ENCODE measurements at places on chromosomes 6 and 20.

GRCh38 chr20:15512916-15513315, 1060.3 kb downstream of the KIF16B start:
- DNase-seq, result no peak

DNA sequence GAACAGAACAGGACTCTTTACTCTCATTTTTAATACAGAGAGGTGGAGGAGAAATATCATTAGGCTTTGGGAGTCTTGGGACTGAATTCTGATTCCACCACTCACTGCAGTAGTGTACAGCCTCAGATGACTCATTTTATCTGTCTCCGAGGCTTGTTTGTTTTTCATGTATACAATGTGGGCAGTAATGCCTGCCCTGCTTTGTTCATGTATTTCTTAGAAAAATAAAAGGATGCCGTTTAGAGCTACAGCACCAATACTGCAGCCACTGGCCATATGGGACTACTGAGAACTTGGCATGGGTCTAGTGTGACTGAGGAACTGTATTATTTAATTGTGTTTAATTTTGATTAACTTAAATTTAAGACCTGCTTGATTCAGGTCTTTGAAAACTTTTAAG, 41.2 kb upstream of the JAG1 start:
- peak; percentile 36 for DNase-seq

- DNase-seq, result no peak
Measured at GRCh38 chr6:100806296-100806695, 74.8 kb downstream of the ASCC3 start.

DNA sequence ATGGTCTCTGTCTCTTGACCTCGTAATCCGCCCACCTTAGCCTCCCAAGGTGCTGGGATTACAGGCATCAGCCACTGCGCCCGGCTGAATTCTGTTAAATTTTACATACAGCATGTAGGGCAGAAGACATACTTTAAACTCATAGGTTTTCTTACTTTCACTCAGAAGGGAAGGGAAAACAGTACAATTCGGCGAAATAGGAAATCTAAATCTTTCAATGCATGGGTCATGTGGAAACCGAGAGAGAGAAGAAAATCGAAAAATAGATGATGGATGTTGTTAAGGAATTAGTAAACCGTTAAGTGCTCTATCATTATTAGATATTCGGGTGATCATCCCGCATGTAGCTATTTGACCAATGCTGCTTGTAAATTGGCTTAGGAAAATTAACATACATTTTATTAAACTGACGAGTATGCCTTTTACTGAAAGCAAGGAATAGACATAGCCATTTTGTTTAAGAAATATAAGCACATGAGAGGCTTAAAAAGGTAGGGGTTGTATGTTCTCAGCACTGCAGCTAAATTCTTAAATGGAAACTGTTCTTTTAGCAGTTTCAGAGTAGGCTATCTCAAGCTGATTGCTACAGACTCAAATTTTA, 164.7 kb upstream of the AGPAT4 start:
- DNase-seq, result no peak

- DNase-seq, result no peak
Measured at GRCh38 chr6:25637960-25638434, 14.0 kb upstream of the SCGN start.

DNA sequence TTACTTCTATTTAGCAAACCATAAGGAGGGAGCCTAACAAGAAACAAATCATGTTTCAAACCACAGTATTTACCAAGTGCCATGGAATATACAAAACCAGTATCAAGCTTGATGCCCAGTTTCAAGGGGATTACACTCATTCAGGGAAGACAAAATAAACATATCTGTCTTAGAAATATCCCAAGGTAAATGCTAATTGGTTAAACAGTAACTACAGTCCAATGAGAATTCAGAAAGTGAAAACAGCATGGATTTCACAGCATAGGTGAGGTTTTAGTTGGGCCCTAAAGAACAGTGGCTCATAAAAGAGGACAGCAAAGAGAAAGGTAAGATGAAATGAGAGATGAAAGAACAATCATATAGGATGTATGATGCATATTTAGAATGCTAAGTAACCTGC, 110.3 kb downstream of the CHD6 start:
- no peak for DNase-seq

- DNase-seq, result no peak
Measured at GRCh38 chr6:36766399-36766945, 68.8 kb downstream of the RAB44 start.

DNA sequence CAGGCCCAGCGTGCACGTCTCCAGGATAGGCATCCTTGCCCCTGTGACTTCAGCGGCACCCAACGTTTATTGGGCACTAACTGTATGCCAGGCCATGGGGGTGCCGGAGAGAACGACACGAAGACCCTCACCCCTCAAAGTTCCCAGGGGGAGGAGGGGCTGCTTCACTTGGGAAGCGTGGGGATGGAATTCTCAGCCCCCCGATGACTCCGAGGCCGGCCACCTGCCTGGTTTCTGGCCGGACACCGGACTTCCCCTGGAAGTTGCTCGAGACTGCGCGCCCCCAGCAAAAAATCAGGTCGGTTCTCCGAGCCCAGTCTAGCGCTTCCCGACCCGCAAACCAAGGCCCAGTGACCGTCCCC, 275 bp upstream of the MAVS start:
- no peak for DNase-seq

- no peak for DNase-seq
Measured at GRCh38 chr6:137800762-137801161, 66.3 kb upstream of the TNFAIP3 start.

DNA sequence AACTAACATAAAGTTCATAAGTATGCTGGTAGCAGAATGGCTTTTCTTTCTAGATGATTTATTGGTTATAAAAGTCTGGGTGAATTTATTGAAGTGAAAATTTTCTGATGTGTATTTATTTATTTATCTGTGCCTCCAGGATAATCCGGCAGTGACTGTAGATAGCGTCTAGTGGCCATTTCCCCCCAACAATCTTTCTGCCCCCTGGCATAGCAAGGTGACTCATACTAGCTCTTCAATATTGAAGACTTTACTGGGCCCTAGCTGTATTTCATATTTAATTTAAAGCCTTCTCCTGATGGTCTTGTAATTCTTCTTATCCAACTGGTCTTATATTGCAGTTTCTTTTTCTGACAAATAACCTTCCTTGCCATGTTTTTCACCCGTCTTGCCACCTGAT, 154.1 kb upstream of the SGK1 start:
- DNase-seq, result no peak

- peak; percentile 24 for DNase-seq
Measured at GRCh38 chr20:4929686-4930397, 71.5 kb downstream of the SLC23A2 start.

DNA sequence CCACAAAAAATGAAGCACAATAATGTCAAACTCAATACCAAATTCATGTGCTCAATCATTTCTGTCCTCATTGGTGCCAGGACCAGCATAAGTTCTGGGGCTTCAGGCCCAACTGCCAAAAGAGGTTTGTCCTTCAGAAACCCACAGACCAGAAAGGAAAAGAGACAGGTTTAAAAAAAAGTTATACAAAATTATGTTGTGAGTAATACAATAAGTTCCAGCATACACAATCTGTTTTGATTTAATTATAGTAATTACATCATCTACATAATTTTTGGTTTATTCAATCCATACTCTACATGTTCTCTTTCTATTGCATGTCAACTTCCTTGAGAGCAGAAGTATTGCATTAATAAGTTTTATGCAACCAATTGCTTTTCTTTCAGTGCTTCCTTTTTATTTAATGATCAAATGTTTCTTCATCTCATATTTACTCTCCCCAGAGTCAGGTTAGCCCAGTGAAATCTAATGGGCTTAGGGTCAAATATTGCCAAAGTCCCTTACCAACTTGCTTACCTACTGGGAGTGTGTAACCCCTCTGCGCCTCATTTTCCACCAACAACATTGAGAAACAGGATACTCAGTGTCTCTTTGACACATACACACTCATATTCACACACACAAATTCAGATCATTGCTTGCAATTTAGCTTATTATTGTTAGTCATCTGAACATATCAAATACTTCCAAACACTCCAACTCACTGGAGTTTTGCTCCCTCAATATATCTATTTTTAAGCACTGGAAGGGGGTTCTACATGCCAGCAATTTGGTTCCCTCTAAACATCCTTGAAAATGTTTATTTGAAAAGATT, 424.4 kb upstream of the MARCKS start:
- peak; percentile 10 for DNase-seq

DNA sequence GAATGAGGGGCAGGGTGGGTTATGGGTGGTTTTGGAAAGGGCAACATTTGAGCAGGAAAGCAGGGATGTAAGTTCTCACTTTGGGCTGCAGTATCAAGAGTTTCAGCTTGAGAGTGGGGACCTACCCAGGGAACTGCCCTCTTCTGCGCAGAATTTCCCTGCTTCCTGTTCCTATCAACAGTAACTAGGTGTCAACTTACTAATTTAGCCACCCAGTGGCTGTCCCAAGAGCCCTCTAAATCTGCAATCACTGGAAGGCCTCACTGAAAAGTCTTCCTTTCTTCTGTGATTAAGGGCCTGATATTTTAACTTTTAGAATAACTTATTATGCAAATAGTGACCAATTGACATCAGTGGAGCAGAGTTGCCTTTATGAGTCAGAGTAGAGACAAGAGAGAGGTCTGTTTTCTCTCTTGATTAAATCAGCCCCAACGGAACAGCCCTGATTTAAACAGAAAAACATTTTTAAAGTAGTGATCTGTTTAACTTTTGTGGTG, 118.2 kb upstream of the RIPOR2 start:
- DNase-seq, result peak; percentile 68

DNA sequence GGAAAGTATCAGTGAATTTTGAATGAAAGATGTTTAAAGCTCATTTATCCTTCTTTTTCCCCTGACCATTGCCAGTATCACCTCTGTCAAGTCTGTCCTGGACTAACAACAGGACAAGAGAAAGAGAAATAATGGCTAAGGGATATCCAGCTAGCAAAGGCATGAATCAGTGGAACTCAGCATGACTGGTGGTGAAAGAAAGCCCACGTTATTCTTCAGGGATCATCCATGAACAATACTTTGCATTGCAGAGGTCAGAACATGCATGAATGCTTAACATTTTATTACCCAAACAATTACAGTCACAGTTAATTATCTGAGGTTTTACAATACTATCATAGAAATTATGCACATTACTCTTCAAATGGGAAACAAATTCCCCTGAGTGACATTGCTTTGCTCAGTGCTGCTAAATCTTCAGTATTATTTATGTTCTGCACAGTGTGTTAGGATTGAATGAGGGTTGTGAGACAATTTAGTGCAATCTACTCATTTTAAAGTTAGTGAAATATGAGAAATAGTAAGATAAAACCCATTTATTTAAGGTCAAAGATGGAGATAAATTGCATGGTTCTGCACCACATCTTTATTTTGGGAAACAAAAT, 350.7 kb downstream of the KHDRBS2 start:
- DNase-seq, result no peak

- peak; percentile 40 for DNase-seq
Measured at GRCh38 chr20:11350126-11351005, 567.3 kb upstream of the BTBD3 start.

DNA sequence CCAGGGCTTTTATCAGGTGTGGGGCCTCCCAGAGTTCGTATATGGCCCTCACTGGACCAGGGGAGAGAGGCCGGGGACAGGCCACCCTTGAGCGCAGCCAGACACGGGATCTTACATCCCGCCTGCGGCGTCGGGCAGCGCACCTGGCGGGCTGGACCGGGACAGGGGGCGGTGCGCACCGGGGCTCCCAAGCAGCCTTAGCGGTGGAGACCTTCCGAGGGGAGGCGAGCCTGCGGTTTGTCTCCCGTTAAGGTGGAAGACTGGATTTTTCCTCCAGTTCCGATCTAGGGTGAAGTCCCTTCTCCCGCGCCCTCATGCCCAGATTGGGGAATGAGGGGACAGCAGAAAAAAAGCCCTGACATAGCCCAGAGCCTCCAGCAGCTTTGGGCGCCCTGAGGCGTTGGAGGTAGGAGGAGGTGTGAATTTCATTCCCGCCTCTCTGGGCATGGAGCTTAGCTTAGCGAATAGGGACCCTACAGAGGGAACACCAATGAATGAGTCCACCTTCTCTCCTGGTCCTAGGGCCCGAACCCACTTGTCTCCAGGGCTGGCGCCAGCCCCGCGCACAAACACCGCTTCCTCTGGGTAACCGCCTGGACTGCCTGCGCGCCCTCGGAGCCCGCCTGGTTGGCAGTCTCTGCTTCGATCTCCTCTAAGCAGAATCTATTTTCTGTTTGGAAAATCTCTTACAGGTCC, 6.7 kb upstream of the LAMP5 start:
- no peak for DNase-seq

- no peak for DNase-seq
Measured at GRCh38 chr6:92114091-92114675, 1305.2 kb downstream of the EPHA7 start.

- DNase-seq, result no peak
Measured at GRCh38 chr6:49225471-49225870, 237.6 kb downstream of the MMUT start.

- no peak for DNase-seq
Measured at GRCh38 chr6:82968708-82969107, 96.9 kb downstream of the UBE3D start.

GRCh38 chr20:57458400-57459160, 66.4 kb downstream of the CTCFL start:
- DNase-seq, result peak; percentile 33

DNA sequence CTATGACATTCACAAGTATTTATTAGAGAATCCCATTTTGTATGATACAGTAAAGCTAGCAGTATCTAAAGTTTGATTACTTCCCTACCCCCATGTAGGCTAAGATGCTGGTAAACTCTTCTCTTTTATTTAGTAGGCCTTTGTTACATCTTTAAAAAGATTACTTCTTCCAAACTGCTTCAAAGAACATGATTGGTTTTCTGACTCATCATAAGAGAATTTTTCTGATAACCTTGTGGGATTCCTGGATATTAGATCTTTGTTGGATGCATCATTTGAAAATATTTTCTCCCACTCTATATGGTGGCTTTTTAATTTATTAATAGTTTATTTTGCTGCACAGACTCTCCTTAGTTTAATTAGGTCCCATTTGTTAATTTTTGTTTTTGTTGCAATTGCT, 898.3 kb upstream of the ADGRB3 start:
- DNase-seq, result no peak

DNA sequence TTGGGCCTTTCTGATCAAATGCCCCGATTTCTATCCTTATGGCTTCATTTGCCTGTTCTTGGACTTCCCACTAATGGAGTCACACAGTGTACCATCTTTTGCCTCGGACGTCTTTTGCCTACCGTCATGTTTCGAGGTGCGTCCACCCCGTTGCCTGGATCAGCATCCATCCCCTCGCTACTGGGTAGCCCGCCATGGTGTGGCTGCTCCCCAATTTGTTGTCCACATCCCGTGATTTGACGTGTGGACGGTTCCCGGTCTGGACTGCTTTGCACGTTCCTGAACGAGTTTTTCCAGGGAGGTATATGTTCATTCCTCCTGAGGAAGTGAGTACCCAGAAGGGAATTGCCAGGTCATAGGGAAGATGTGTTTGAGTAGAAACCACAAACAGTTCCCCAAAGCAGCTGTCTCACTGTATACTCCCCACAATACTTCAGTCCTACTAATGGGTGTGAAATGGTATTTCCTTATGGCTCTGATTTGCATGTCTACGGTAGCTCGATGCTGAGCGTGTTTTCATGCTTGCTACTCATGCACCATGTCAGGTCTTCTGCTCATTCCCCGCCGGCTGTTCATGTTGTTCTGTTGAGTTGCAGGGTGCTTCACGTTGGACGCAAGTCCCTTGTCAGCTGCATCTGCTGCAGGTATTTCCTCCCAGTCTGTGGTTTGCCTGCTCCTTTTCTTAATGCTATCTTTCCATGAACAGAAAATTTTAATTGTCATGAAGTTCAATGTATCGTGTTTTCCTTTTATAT, 86.8 kb upstream of the AFDN start:
- DNase-seq, result no peak

- DNase-seq, result peak; percentile 34
Measured at GRCh38 chr20:52269321-52269720, 77.7 kb upstream of the ZFP64 start.

GRCh38 chr6:87572883-87573282, 16.9 kb downstream of the RARS2 start:
- no peak for DNase-seq
